Fibroblast of skin of left biceps (primary cell): ENCODE measurements at places on chromosomes 1 and 21.

DNA sequence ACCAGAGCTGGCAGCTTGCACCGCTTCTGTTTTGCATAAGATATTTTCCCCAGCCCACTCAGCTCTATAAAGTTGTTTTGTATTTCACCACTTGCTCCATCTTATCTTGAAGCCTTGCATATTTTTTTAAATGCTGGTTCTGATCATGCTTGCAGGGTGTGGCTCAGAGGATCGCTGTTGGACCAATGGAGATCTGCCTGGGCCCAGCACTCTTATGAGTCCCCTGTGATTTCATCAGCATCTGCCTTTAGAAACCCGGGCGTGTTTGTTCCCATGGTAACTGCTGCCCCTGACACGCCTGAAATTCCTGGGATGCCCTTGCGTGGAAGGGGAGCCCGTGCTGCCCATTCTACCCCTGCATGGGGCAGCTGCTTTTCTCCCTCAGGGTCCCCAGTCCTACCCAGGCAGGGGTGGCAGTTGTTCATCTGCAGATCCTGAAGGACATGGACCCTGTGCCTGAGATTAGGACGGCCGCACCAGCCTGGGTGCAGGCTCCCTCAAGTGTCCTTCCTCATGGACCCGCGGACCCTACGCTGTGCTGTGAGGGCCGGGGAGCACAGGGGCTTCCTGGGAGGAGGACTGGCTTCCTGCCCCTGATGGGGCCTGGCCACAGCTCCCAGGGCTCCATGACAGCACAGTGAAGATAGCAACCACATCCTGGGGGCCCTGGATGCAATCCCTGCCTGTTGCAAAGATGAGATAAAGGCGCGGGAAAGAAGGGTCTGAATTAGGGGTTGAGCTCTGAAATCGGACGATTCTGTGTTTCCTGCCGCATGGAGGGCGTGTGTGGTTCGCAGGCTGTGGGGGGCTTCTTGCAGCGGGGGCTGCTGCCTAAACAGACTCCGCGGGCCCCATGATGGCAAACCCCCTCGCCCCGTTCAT, 226.5 kb downstream of the SDCCAG8 start:
- DNase-seq: no peak

DNA sequence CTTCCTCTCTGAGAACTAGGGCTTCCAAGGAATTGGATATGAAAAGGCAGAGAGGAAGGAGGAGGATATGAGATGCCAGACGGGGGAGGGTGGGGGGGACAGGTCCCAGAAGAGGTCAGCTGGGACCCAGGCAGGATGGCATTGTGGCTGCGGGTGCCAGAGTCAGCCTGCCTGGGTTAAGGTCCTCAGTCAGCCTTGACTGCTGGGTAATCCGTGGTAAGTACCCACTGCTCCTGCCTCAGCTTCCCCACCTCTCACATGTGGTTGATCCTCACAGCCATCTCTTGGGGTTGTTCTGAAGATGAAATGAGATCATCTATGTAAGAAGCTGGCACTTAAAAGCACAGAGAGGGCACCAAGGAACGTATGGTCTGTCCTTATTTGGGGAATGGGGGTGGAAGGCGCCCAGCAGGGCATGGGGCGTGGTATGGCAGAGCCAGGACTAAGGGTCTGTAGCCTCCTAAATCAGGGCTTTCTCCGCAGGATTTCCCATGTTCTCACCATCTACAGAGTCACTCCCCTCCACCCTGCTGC, 23.8 kb downstream of the ELF3 start:
- no peak for DNase-seq

DNA sequence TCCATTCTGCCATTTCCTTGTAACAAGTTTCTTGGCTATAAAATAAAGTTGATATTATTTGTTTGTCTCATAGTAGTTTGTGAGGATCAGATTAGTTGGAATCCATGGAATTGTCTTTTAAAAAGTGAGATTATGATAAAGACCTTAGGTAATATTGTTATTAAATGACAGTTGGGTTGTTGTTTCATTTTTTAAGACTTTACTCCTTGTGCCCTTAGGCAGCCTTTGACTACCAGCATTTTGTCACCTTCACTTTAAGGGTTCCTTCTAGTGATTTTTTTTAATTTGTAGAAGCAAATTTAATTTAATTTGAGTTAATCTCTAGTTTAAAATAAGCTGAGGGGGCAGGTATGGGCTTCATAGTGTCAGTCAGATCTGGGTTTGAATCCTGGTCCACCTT, 84.6 kb upstream of the ZNF326 start:
- no peak for DNase-seq

DNA sequence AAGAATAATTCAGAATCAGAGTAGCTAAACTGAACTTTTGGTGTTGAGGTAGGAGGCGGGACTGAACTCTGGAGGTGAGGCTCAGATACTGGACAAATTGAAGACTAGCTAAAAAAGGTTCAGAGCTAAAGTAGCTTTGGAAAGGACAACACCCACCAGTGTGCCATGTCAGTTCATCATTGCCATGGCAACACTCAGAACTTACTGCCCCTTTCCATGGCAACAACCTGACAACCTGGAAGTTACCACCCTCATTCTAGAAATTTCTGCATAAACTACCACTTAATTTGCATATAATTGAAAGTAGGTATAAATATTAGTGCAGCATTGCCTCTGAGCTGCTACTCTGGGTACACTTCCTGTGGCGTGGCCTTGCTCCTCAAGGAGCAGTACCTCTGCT, 30.3 kb upstream of the POGK start:
- DNase-seq: no peak

- DNase-seq: no peak
Measured at GRCh38 chr1:31371121-31371959, 1.5 kb downstream of the FABP3 start.

DNA sequence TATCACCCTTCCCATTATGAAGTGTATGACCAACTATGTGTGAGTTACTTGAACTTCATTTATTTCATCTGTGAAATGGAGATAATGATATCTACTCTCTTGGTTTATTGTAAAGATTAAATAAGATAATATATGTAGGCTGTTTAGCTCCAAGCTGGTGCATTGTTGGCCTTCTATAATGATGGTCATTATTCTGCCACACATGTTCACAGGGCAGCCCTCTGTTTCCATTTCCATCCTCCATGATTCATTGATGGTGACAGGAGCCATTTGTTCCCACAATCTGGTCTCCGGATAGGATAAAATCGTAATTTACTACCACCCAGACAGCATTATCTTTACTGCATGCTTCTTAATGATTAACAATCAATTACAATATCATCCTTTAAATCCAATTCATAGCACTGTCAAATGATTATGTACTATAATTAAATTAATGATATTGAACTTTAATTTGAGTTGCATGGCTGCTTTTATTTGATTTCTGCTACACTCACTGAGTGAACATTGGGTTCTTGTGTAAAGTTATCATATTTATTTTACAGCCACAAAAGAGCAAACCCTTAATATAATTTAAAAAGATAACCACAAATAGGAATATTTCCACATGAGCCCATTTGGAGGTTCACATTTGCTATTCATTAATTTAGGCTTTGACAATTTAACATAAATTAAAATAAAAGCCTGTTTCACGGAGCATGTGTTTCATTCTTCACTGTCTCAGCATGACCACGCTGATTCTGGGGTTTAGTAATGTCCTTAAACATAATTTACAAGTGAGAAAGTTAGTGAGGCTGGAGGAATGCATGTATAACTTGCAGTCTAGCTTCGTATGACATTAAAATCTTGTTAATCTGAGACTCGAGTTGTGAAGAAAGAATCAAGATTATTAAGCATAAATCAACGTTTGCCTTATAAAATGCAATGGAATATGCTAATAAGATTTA, 596.4 kb upstream of the ZRANB2 start:
- DNase-seq: no peak

GRCh38 chr21:25330266-25330665, 277.0 kb downstream of the MRPL39 start:
- peak; percentile 71 for DNase-seq

- no peak for DNase-seq
Measured at GRCh38 chr1:29341936-29342335, 105.6 kb downstream of the PTPRU start.

- DNase-seq: no peak
Measured at GRCh38 chr1:1776672-1777582, 1.3 kb downstream of the NADK start.

DNA sequence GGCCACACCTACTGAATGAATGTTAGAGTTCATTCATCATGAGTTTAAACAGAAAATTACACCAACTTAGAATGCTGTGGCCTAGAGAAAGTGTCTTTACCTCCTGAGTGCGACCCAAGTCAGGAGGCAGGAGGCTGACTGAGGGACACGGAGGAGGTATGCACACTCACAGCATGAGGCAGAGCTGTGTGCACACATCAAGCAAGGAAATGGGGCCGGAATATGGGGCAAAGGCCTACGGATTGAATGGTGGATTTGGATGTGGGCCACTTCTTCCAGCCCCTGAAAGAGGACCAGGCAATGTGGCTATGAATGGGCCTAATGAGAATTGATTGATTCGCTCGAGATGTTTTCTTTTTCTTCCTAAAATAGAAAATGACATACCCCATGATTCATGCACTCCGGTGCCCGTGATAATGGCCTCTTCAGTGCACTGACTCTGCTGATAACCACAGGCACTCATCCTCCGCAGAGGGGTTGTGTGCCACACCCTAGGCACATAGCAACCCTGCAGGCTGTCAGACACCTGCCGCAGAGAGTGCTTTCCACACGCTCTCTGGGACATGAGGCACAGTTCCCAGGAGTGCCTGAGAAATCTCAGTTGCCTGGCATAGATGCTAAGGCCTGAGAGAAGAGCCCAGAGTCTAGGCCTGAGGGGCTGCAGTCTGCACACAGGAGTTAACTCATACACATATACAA, 155.5 kb downstream of the GLUL start:
- no peak for DNase-seq

DNA sequence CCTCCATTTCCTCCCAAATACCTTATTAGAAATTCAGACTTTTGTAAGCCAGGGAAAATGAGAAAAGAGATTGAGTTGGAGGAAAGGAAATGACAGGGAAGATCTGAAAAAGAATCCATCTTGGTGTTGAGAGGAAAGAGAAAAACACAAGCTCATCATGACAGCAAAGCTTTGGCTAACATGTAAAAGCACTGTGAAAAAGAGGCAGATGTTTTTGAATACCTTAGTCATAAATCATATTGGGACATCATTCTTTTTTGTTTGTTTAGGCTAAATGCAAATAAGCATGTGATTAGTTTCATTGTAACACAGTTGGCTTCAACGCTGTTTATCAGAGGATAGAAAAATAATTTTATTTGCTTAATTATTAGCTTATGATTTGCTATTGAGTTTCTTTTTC, 64.6 kb downstream of the LHX8 start:
- no peak for DNase-seq

- DNase-seq: no peak
Measured at GRCh38 chr1:2350501-2350900, 40.9 kb downstream of the MORN1 start.

GRCh38 chr21:44927587-44928461, 7.1 kb upstream of the ITGB2 start:
- DNase-seq: peak; percentile 39

DNA sequence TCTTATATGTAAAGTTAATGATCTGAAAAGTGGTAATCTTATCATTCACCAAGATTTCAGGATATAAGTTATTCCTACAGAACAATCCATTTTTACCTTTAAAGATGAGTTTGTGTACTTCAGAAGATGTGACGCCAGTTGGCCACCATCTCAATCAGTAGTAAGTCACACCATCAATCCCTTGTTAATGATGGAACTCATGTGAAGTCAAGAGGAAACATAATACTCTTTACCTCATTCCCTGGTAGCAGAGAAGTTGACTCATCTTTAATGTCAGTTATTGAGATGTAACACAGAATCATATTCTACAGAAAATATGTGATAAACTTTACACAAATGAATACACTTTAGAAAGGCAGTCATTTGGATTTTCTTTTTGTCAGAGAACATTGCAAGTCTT, 38.2 kb downstream of the MRPL39 start:
- DNase-seq: no peak

DNA sequence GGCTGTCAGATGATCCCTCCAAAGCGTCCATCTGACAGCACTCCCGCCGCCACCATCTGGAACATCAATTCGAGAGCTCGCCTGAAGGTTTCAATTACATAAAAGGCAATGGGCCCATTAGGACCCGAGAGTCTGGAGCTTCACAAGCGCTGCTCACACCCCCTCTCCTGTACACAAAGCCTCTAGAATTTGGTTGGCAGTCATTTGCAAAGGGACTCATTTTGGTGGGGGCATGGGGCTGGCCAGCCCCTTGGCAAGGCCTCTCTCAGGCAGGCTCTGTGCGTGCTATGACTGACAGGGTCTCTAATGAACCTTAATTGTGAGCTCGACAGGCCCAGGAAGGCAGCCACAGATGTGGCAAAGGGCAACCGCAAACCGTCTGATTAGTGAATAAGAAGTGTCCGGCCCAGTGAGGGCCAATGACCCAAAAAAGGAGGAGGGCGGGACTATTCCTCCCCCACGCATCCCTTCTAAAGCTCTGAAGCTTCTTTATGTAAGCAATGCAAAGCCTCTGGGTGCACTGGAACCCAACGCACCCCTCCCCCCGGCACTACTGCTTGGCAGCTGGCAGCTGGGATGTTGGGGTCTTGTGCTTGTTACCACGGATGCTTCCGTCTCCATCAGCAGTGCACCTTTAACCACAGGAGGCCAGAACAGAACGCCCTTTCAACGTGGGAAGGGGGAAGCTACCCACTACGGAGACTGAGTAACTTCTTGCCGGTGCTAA, 79.4 kb downstream of the CAPZB start:
- DNase-seq: no peak

- DNase-seq: no peak
Measured at GRCh38 chr1:89610457-89611011, 22.4 kb upstream of the LRRC8C start.

- DNase-seq: no peak
Measured at GRCh38 chr1:33281554-33282303, 25.4 kb downstream of the ZNF362 start.

DNA sequence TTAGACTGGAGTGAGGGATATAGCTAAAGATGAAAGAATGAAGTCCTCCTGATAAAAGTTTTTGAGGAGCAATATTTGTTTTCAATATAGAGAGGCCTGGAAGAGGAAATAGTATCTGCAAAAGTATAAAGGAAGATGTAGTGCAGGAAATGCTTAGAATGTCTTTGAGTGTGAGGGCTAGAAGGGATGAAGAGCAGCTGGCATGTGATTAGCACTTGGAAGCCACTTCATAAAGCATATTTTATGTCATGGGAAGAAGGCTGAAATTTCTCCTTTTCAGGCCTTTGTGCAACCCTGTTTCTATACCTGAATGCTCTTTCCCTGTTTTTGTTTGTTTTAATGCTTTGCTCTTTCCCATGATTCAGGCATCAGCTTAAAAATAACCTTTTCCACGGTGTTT, 323.3 kb upstream of the DEPDC1 start:
- DNase-seq: no peak

DNA sequence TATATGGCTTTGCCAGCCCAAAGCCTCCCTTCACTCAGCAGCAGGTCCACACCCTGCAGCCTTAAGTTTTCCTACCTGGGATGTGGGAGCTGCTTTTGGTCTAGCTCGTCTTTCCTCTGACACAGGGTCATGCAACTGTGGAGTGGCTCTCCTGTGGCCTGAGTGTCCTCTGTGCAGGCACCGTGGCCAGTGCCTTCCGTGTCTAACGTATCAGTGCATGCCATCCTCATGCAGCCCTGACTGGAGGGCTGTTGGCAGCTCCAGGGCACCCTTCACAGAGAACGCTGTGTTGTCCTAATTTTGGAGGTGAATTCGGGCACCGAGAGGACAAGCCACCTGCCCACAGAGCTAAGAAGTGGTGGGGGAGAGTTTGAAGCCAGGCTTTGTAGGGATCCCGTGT, 25.7 kb upstream of the C1orf174 start:
- DNase-seq: no peak
